ENCODE measurements at places on chromosomes 1 and 21.
A peak's percentile ranks its signal among the peaks of the same experiment; 100 is the strongest.

DNA sequence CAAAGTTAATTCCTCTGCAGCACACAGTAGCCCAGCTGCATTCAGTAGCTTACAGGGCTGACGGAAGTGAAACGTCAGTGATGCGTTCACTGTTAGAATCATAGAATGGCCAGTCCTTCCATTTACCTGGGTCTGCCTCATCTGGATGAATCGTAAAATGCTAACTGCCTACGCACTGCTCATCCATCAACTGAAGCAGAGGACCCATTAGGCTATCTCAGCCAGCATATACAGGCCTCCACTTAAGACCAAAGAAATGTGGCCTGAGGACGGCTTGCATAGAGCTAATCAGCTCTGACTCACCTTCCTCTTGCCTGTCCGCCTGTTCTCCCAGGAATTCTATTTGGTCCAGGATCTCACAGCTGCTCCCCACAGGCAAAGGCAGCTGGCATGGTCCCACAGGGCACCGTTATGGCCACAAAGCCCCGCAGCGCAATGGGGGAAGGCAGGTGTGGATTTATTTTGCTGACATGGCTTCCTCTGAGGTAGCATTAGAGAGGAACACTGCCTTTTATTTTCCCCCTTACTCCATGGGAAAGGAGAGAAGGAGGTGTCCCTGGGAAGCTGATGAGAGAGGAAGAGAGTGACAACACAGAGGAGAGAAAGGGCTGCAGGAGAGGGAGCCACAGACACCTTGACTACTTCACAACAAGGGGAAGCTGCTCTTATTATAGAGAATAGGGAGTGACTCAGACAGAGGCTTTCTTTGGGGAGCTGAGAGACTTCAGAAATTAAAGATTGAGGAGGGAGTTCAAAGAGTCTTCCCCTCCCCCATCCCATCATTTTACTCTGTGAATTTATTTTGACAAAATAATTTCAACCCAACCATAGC is 177.6 kb downstream of the HHIPL2 start:
- H3K4me3 ChIP-seq, result no peak overlapping the region
- H3K36me3 ChIP-seq, result no peaks in the 10 kb centered on the region
- peaks cover 10% of the 10 kb centered on the region for H3K4me1 ChIP-seq
- no peak for DNase-seq
- peaks cover 3% of the 10 kb centered on the region for H3K27me3 ChIP-seq

DNA sequence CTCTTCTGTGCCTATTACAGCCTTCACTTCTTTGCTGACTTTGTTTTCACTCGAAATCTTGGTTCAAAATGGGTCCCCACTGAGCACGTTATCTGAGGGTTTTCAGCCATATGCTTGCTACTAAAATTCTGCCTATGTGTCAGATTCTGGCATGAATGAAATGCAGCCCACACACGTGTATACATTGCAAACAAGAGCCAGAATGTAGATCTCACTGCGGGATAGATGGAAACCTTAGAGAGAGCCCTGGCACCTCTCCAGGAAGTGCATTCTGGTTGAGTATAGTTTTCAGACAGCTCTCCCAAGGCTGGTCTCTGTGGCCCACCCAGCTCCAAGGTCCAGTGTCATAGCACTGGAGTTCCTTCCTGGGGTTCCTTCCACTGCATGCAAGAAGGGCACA is 234.7 kb upstream of the GJB5 start:
- H3K4me3 ChIP-seq, result no peak overlapping the region

DNA sequence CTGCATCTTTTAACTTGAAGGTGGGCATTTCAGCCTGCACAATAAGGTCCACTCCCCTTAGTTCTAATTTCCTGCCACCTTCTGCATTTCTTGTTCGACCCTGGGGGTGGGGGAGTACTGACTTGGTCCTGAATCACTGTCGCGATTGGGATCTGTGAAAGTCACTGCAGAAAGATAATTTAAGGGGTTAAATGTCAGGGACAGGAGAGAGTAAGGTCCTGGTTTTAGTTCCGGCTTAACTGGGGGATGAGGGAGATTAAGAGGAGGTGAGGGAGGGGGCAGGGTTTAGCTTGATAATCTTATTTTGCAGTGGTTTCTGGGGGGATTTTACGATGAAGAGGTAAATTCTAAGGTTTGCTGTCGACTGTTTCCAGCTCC is 128.1 kb downstream of the MRPS6 start:
- peak overlapping the region; percentile 77 for H3K4me3 ChIP-seq
- no peaks in the 10 kb centered on the region for H3K27me3 ChIP-seq
- H3K27ac ChIP-seq, result peak overlapping the region; percentile 97
- DNase-seq, result no peak
- H3K36me3 ChIP-seq, result peaks cover 5% of the 10 kb centered on the region

DNA sequence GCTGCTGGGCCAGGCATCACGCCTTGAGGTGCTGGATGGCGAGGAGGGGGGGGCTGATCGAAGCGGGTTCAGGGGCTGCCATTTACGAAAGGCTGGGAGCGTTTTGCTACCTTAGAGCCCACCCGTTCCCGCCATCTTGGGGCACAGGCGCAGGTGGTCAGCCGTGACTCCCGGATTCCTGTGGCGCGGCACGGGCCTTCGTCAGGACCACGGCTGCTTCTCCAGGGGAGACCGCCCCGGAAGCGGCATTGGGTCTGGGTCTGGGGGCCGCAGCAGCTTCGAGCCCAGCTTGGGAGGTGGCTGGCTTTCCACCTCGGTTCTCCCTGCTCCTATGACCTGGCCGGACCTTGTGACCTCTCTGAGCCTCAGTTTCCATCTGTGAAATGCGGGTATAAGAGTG is 23.8 kb downstream of the SPSB1 start:
- no peaks in the 10 kb centered on the region for H3K36me3 ChIP-seq
- no peak for DNase-seq
- no peak overlapping the region for H3K4me3 ChIP-seq
- H3K4me1 ChIP-seq, result peaks cover 80% of the 10 kb centered on the region
- H3K27me3 ChIP-seq, result peaks cover 7% of the 10 kb centered on the region
- H3K27ac ChIP-seq, result no peak overlapping the region

- no peaks in the 10 kb centered on the region for H3K36me3 ChIP-seq
- no peak for DNase-seq
- no peaks in the 10 kb centered on the region for H3K4me1 ChIP-seq
- no peak overlapping the region for H3K27ac ChIP-seq
- no peaks in the 10 kb centered on the region for H3K27me3 ChIP-seq
Observed at GRCh38 chr21:27647921-27648320, 681.0 kb upstream of the ADAMTS5 start.

- peaks cover 16% of the 10 kb centered on the region for H3K4me1 ChIP-seq
- peak overlapping the region; percentile 93 for H3K4me3 ChIP-seq
- peaks cover 12% of the 10 kb centered on the region for H3K27me3 ChIP-seq
- no peak overlapping the region for H3K27ac ChIP-seq
- DNase-seq, result peak; percentile 47
Observed at GRCh38 chr1:109040989-109041620, 797 bp downstream of the WDR47 start.

DNA sequence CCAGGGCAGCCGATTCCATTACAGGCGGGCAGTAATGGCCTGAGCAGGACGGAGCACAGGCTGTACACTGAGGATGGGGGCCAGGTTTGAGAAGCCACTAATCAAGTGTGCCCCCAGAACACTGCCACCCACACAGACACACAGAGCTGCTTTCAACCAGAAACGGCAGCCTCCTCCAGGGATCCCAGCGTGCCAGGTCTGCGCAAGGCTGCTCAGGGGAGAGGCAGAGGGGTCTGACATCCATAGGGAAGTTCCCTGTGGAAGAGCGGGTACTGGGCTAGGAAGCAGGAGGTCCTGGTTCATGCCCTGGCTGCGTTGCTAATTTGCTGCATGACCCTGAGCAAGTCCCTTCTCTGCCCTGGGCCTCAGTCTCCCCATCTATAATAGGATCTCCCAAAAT is 26.1 kb upstream of the ALDH4A1 start:
- peaks cover 5% of the 10 kb centered on the region for H3K36me3 ChIP-seq
- no peak for DNase-seq
- H3K27ac ChIP-seq, result no peak overlapping the region
- peaks cover 20% of the 10 kb centered on the region for H3K27me3 ChIP-seq

DNA sequence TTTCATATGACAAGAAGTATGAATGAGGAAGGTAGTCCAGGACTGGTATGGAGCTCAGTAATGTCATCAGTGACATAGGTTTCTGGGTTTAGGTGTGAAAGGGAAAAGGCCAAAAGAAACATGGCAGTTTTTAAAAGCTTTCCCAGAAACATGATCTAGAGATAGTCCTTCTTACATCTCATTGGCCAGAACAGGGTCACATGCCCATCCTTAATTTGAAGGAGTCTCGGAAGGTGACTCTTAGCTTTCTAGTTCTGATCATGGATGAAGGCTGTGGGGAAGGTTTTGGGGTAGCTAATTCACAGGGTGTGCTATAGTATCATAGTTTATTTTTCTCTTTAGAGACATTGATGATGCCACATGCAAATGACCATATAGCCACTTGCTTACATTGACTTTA is 55.3 kb downstream of the RPS6KC1 start:
- H3K4me3 ChIP-seq, result no peak overlapping the region
- peaks cover 28% of the 10 kb centered on the region for H3K36me3 ChIP-seq
- no peak for DNase-seq
- no peaks in the 10 kb centered on the region for H3K27me3 ChIP-seq
- H3K4me1 ChIP-seq, result no peaks in the 10 kb centered on the region

GRCh38 chr1:205783904-205784303 is 8.6 kb upstream of the RAB29 start:
- H3K27ac ChIP-seq, result no peak overlapping the region
- H3K27me3 ChIP-seq, result peaks cover 9% of the 10 kb centered on the region
- no peaks in the 10 kb centered on the region for H3K36me3 ChIP-seq

DNA sequence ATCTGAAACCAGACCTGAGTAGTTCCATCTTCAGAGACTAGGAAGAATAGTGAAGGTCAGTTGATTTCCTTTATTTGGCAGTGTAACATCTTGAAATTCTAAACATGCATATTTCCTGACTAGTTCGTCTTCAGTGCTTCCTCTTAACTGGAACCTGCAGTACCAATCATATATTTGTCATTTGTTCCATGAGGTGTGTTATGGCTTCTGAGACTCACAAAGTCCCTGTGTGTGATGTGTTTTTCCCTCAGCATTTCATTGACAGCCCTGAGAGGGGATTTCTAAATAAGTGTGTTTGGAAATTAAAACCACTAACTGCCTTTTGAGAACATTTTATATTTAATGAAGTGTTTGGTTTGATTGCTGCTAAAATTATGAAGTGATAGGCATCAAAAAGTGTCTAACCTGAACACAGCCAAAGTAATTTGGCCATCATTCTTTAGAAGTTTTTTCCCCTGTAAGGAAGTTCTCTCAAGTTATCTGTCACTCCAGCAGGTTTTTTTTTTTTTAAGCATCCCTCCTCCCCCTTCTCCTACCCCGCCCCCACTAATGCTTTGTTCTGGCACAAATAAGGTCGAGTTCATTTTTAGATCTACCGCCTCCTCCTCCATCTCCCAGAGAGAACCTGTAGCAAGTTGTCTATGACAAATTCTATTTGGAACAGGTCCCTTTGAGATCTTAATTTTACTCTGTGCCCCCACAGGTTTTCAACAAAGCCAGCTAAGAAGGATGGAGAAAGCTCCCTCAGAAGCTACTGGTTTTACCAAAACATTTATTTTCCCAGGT is 61.4 kb downstream of the TMEM200B start:
- peaks cover 22% of the 10 kb centered on the region for H3K36me3 ChIP-seq
- no peak for DNase-seq
- H3K27me3 ChIP-seq, result no peaks in the 10 kb centered on the region
- peak overlapping the region; percentile 21 for H3K27ac ChIP-seq

- H3K27ac ChIP-seq, result no peak overlapping the region
- DNase-seq, result no peak
- H3K27me3 ChIP-seq, result no peaks in the 10 kb centered on the region
Observed at GRCh38 chr1:71473331-71473730, 392.5 kb upstream of the ZRANB2 start.

DNA sequence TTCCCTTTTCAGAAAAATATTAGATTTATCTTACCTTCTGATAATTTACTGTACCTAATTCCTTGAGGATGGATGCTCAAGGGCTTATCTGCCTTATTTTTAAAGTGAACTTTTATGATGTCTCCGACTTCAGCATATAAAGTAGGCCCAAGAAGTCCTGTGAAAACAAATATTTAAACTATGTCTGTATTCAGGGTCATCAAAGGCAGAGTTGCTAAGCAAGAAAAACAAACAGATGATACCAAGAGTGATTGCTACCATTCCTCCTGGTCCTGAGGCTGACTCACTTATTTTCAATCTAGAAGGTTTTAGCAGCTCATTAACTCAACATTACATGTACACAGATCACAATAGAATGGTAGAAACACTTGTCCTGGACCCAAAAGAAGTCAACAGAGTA is 14.1 kb downstream of the F5 start:
- H3K36me3 ChIP-seq, result no peaks in the 10 kb centered on the region
- no peak overlapping the region for H3K27ac ChIP-seq
- DNase-seq, result no peak
- H3K27me3 ChIP-seq, result peaks cover 10% of the 10 kb centered on the region

- no peaks in the 10 kb centered on the region for H3K36me3 ChIP-seq
- H3K4me3 ChIP-seq, result no peak overlapping the region
- H3K27me3 ChIP-seq, result no peaks in the 10 kb centered on the region
Observed at GRCh38 chr1:188599313-188599712, 1770.6 kb downstream of the PLA2G4A start.

DNA sequence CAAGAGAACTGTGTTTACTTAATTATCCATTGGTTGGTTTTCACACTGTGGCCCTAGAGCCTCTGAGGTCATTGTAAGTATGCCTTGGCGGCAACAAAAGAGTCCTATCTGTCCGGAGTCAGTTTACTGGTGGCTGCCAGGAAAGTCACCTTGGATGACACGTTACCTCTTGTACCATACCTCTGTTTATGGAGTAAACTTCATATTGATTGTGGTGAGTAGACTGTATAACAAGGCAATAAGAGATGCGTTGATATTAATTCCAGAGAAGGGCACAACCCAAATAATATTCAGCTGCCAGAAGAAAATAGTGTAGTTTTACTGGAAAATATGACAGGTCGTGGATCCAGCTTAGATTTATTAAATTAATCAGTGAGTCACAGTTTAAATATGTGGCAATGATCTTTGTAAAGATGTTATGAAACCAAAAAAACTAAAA is 20.4 kb upstream of the KIF14 start:
- no peak for DNase-seq
- no peaks in the 10 kb centered on the region for H3K4me1 ChIP-seq
- no peak overlapping the region for H3K4me3 ChIP-seq
- H3K27me3 ChIP-seq, result no peaks in the 10 kb centered on the region

GRCh38 chr1:195053478-195053877 is 1554.8 kb downstream of the KCNT2 start:
- H3K36me3 ChIP-seq, result no peaks in the 10 kb centered on the region
- no peak for DNase-seq
- peaks cover 4% of the 10 kb centered on the region for H3K27me3 ChIP-seq
- no peaks in the 10 kb centered on the region for H3K4me1 ChIP-seq
- H3K4me3 ChIP-seq, result no peak overlapping the region
- no peak overlapping the region for H3K27ac ChIP-seq
